Transverse colon (tissue), 4 donors: ENCODE measurements at places on chromosomes 3 and 15. TPM values are rescaled to one million over a fixed set of nuclear protein-coding genes. Genes with fewer than 3 reads are reported as not detected.

CDCP1 gene
- 64.6 TPM for total RNA-seq

GRCh38 chr15:63626955-63627354 lies 29.8 kb downstream of the FBXL22 start:
- no peak for DNase-seq

XIRP1 gene
- 0.40 TPM for total RNA-seq

PTPRG gene
- 46.4 TPM for total RNA-seq

DNA sequence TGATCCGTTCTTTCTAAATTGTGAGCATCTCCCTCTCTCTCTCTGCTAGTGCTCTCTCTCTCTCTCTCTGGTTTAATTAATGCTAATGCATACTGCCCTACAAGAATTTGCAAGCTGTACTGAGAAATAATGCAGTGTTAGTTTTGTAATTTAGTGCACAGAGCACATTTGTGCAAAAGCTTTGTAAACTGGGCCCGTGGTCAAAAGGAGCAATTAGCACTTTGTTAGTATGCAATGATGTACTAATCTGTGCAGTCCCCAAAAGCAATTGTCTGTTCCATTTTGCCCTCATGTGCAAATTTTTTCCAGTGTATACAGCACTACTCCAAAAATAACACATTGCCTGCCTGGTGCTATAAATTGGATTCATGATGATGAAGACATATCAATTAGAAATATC lies 184.6 kb upstream of the CMC1 start:
- no peak for DNase-seq

GRCh38 chr3:187454085-187454815 lies 86.1 kb downstream of the RTP4 start:
- DNase-seq: no peak

DNA sequence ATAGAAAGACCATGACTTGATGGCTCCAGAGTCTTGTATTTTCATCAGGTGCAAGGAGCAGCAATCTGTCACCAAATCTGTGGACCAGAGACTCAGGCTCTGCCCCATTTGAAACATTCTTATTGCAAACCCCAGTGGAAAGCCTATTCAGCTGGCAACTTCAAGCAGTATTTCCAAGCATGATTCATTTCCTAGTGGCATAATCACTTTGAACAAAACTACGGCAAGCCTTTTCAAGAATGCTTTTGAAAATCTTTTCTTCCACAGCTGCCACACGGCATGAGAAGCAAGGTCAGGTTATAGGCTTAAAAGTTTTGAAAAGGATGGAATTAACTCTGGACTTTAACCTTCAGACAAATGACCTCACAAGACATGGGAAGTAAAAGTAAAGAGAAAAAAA lies 122.0 kb upstream of the BFSP2 start:
- no peak for DNase-seq

DNA sequence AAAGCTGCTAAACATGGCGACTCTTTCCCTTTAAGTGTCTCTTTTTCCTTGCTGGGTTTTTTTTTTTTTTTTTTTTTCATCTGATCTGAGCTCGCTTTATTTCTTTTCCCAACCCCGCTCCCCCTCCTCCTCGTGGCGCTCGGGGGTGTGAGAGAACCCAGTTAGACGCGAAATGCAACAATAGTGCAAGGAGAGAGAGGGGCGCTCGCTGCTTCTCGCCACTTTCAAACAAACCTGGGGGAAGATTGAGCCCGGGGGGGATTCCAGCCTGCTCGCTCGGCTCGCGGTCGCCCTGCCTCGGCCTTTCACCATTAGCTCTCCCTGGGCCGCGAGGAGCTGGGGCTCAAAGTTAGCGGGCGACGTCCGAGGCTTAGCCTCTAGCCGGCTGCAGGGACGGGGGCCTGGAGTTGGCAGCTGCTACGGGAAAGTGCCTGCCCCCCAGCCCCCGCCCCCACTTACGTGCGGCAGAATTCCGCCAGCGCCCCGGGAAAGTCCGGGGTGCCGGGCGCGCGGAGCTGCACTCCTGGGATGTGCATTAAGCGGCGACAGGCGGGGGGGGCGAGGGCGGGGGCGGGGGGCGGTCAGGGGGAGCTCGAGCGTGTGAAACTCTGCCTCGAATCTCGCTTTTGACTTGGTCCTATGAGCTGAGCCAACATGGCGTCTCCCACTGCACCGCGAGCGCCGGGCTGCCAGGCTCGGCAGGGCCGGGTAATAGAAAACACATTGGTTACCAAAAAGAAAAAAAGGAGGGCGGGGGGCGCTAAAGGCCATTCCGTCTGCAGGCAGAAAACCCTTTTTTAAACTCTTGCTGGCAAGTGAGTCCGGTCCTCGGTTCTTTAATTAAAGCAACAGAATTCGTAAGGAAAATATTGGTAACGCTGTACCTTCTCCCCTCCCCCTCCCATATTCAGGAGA lies 10.4 kb downstream of the NR2F2 start:
- DNase-seq: peak; percentile 27

DCP1A gene
- 15.3 TPM for total RNA-seq

DNA sequence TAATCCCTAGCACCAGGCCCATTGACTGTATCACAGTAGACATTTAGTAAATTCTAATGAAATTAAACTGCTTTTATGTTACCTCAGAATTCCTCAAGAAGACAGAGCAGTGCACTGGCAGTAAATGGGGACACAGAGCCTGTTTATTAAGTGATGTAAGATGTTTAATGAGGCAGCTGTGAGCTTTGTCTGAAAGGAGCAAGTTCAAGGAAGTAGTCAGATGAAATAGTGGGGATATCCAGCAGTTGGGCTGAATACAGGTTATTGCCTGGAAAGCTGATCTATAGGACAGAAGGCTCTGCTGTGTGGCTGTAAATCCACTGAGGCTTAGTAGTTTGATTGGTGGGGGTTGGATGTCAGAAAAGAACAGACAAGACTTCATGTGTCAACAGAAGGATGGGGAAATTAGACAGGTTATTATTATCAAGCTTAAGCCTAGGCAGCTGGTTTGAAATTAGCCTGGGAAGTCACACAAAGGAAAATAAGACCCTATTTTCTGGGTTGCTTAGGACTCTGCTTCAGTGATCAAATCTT lies 62.2 kb downstream of the PFN2 start:
- no peak for DNase-seq

DNA sequence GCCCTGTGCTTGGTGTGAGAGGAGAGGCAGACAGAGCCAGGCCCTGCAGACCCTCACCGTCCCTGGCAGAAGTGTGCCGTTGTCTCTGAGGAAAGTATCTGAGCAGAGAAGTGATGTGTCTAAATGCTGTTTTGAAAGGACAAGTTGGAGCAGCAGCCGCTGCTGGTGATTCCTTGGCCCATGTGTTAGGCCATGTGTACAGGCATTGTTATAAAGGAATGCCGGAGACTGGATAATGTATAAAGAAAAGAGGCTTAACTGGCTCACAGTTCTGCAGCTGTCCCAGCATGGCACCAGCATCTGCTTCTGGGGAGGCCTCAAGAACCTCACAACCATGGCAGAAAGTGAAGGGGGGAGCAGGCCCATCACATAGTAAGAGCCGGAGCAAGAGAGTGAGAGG lies 334.6 kb upstream of the ATP10A start:
- no peak for DNase-seq

DNA sequence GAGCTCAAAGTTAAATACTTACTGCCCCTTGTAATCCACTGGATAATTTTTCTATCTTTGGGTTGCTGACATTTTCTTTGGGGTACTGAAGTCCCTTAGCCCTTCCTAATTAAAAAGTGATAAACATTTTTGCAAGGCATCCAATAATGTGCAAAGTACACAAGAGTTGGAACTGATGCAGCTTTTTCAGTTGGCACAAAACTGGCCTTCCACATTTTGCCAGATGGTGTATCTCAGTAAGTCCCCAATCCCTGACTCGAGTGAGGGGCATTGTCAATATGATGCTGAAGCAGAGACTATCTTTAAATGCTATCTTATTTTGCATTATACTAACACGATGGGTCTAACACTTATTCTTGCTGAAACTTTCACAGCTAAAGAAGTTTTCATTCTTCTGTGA lies 27.8 kb downstream of the FHIT start:
- DNase-seq: no peak

DNA sequence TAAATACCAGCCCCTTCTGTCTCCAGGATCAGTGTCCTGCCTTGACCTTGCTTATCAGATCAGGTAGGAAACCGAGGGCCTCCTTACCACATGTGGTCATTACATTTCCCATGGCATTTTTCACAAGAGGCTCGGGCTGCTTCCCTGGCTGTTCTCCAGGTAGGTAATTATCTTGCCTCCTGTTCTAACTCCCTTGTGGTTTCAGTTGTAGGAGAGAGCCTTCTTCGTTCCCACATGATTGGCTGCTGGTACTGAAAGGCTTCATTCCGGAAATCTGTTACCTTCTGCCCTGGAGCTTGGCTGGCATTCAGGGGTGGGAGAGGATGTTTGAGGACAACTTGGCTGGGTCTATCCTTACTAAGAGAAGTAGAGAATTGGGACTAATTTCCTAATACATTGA lies 46.8 kb upstream of the RORA start:
- no peak for DNase-seq

DNA sequence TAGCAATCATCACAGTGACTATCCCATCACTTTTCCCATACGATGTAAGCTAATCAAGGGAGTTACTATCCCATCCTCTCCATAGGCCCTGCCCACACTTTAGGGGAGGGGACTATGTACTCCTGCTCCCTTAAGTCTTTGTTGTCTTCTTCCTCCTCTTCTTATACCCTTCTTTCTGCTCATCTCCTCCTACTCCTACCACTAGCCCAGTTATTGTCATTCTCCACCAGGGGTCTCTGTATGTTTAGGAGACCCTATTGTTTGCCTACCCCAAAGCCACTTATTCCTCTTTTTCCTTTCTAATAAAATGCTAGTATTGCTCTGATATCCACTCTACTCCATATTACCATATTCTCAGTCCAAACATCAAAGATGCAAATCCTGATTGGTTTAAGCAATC lies 27.8 kb downstream of the STAC start:
- no peak for DNase-seq

DNA sequence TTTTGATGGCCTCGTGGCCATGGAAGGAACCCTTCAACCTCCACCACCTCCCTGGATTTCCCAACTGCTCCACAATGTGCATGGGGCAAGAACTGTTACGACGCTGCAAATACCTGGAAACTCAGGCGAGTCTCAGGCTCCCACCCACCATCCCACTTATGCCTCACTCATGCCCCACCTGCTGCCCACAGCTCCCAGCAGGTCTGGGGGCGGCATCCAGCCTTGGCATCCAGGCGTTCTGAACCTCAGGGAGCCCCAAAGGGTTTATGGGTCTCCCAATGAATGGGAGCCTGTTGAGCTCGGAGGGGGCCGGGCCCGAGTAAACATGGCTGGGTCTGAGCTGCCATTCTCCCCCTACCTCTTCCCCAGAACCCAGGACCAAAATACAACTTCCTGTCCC lies 2.0 kb upstream of the PTH1R start:
- no peak for DNase-seq

DNA sequence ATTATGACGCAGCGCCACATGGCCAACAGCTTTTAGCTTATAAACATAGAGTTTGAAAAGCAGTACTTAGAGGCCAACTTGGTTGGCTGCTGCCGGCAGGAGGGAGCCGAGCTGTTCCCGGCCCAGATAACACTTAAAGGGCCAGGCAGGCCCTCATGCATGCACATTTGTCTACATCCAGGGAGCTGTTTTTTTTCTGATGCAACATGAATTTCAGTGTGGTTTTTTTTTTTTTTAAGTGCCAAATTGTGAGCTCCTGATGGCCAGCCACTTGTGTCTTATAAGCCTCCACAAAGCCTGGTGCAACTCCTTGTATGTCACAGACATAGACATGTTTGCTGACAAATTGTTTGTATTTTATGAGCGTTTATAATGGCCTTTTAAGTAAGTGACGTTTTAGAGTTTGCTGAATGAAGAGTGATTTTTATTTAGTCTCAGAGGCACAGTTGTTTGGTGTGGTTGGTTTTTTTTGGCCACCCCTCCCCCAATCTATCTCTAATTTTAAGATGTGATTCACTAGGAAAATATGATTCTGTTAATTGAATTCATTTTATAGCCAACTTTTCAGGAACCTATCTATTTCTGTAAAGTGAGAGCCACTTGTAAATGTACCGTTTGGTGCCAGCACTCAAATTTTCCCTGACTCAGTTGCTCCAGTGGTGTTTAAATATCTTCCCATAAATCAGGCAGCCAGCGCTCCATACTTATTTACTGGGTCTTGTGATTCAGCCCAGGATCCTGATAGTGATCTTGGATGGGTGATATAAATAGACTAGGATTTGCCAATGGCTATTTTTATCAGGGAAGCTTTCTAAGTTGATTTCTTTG lies 134.3 kb downstream of the VGLL4 start:
- peak; percentile 63 for DNase-seq

GRCh38 chr3:118075873-118076272 lies 958.8 kb downstream of the IGSF11 start:
- no peak for DNase-seq

GRCh38 chr15:97026781-97027180 lies 696.3 kb downstream of the NR2F2 start:
- no peak for DNase-seq

GOLGA8S gene
- total RNA-seq: not detected

DNA sequence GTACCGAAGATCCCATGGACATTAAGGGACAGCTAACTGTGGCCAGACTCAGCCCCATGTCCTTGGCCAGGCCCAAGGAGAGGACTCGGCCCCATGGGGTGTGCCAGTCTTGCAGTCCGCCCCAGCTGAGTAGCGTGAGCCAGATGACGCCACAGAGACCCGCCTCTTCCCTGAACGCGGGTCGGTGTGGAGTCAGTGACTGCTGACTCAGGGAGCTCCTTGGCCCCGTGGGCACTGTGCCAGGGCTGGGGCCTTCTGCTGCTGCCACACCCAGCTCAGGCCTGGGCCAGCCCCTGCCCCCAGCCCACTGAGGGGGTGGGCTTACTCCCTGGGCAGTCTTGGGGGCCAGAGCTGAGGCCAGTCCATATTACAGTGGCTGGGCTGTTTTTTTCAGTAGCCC lies 52.8 kb downstream of the PLXNA1 start:
- DNase-seq: peak; percentile 91

- DNase-seq: no peak
These were observed 50.6 kb downstream of the IQSEC1 start for GRCh38 chr3:13022348-13023234.

CNTN4 gene
- total RNA-seq: 17.9 TPM

DNA sequence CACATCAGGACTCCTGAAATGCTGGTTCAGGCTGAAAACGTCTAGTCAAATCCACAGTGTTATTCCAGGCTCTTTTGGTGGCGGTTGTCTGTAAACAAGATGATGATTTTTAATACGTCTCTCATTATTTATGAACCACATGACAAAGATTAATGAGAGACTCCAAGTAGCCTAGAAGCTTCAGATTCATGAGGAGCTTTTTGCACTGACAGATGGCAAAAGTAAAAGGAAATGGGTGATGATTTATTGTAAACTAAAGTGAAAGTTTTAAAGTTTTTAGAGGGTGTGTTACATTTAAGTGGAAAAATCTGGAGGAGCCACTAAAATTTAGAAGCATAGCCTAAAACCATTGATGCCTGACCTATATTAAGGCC lies 77.0 kb downstream of the BBX start:
- no peak for DNase-seq
